ENCODE measurements at places on chromosomes 5 and 9.

- no peak for DNase-seq
These were observed 108.2 kb downstream of the KLHL3 start for GRCh38 chr5:137627706-137628105.

- DNase-seq, result no peak
These were observed 498.1 kb upstream of the TNC start for GRCh38 chr9:115615821-115616665.

GRCh38 chr5:143226361-143226760 lies 177.1 kb downstream of the NR3C1 start:
- DNase-seq, result no peak

DNA sequence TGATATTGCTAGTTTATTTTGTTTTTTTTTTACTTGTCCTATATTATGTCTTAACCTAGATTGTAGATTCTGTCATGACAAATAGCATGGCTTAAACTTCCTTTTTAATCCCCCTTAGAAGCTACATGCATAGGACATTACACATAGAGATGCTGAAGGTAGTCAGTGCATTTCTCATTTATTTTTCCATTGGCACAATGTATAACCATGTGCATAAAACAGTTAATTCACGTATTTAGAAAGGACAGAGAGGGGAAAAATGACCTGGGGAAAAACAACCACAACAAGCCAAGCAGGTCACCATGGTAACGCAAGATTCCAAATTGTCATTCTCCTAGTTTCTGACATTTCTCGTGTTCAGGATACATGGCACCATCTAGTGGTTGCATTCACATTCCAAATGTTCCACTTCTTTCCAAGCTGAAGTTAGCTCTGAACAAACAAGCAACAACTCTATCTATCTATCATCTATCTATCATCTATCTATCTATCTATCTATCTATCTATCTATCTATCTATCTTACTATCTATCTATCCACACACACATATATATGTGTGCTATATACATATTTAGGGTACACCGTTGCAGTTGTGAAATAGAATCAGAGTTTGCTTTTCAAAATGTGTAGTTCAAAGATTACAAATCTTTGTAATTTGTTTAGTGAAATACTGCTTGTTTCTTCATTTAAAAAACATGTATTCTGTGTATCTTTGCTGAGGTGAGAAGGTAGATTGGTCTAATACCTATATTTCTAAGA lies 487.2 kb upstream of the ST8SIA4 start:
- DNase-seq, result peak; percentile 2

DNA sequence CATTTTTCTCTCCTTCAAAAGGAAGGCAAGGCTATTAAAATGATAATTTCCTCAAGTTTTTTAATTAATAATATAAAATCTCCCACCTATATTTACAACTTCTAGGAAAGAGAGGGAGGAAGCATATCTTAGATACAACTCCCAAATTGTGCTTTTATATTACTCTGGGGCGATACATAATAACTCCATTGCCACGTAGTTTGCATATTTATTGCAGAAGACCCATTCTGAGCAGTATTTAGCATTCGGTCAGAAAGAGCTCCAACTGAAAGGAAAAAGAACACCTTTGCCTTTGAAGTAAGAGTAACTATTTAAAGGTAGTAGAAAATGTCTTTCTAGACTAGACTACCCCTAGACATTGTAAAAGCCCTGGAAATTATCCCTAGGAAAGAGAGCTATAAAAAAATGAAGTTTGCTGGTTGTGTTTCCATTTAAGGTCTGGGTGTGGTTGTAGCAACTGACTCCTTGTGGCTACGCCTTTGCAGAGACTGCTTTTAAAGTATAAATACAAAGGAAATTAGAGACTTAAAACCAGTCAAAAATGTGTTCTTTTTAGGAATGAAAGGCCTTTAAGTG lies 566.1 kb downstream of the ZNF608 start:
- DNase-seq, result no peak

DNA sequence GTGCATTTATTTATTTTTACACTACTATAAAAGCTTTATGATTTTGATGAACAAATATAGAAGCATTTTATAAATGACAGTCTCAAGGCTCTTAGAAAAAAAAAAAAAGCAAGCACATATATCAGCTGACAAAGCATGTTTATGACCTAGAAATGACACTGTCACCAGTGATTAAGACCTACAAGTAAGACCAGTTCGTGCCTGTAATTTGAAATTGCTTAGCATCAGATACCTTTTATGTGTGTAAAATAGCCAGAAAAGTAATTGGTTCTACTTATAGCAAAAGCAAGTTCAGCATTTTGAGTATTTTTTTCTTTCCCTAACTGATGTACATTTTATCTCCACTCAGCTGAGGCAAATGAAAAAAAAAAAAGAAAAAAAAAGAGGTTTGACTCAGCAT lies 808.4 kb downstream of the CDH18 start:
- DNase-seq, result no peak

- no peak for DNase-seq
These were observed 50.5 kb downstream of the FAM81B start for GRCh38 chr5:95441636-95442035.

DNA sequence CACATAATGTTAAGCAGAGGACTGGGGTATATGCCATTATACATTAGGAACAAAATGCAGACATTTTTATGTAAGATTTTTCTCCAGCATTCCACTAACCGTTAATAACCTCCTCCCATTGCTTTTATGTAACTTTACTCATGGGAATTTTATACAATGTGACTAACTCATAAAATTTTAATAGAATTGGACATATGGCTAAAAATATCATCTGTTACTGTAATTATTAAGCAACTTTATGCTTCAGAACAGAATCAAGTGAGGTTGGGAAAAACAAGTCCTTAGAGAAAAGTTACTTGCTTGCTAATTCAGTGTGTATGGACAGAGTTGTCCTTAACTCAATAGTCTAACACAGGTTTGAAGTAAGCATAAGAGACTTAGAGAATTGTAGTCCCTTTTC lies 54.8 kb upstream of the PCSK1 start:
- no peak for DNase-seq

DNA sequence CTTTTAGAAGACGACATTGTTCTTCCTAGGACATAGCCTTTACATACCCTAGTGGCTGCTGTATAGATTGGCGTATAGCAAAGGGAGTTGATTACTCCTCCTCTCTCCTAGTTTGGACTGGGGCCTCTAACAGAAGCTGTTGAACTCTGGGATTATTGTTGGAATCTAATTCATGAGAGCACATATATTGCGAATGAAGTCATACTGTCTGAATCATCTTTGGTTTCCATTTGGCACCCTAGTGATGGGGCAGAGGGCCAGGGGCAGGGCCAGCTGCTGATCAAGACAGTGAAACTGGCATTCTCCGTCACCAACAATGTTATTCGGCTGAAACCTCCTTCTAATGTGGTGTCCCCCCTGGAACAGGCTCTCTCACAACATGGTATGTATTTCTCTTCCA lies 40.3 kb downstream of the NUP188 start:
- no peak for DNase-seq

DNA sequence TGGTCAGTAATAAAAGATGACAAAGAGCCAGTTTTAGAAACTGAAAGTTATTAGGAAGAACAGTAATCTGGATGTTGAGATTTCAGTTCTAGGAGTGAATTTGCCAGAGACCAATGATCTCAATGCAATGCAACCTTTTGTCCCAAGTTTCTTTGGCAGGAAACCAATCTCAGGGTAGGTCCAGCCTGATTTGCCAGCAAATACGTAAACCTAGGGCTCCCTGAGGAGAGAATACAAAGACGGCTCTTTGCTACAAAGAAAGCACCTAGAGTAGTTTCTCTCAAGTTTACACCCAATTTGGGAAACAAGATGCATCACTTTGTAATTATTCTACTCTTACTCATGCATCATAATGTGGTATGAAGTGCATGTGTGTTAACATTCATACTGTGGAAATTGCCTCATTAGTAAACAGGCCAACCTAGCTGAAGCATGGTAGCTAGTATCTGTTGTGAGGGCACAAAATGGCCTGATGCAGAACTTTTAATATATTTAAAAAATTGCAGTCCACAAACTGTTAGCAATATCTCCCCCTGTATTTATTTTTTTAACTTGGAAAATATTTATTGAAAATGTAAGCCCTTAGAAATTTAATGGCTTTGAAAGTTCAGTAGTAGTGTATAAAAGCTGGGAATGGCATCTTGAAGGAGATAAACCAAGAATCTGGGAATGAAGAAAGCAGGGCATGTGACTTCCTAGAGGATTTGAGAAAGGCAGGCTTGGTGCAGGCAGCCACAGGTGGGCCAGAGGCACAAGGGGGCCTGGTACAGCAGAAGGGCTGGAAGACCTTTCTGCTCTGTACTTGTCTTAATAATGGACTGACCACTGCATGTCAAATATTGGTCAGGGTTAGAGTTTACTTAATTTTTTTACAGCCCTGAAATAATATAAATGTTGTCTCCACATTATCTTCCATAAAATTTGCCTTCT lies 59.5 kb downstream of the MAST4 start:
- no peak for DNase-seq

DNA sequence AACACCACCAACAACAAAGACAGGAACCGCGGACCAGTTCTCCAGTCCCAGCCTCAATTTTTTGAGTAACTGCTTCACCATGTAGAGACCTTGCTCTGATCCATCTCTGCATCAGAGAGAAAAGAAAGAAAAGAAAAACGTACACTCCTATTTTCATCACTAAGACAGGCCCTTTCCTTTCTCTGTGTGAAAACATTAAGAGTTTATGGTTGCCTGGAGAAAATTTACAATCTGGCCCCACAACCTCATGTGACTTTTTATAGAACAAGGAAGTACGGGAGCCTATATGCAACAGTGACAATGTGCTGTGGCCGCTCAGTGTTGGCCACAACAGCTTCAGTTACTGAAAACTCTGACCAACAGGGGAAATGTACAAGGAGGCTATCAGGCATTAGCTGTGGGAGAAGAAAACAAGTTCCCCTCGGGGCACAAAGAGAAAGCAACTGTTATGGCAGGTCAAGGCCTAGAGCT lies 272.9 kb upstream of the PTGER4 start:
- no peak for DNase-seq

- DNase-seq, result no peak
These were observed 94.3 kb upstream of the NIPAL4 start for GRCh38 chr5:157365732-157366131.

- DNase-seq, result no peak
These were observed 12.6 kb downstream of the LIFR start for GRCh38 chr5:38543886-38544285.

GRCh38 chr9:16191691-16192402 lies 639.0 kb downstream of the CCDC171 start:
- peak; percentile 66 for DNase-seq

GRCh38 chr5:29262339-29263123 lies 1931.0 kb upstream of the CDH6 start:
- DNase-seq, result no peak

GRCh38 chr9:20659474-20659967 lies 24.5 kb upstream of the FOCAD start:
- DNase-seq, result no peak

GRCh38 chr9:83406921-83407320 lies 131.3 kb downstream of the FRMD3 start:
- no peak for DNase-seq

GRCh38 chr5:2762744-2763532 lies 11.5 kb upstream of the IRX2 start:
- no peak for DNase-seq

DNA sequence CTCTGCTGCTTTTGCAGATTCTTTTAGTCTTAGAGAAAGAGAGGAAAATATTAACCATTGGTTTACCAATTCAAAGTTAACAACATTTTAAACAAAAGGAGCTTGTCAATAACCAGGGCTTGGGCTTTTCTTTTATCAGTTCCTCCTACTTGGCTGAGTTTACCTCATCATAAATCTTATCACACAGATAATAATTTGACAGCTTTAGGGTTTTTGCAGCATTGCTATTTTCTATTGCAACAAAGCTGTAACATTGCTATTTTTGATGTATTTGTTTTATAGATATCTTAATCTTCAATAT lies 9.8 kb upstream of the ABL1 start:
- DNase-seq, result no peak

DNA sequence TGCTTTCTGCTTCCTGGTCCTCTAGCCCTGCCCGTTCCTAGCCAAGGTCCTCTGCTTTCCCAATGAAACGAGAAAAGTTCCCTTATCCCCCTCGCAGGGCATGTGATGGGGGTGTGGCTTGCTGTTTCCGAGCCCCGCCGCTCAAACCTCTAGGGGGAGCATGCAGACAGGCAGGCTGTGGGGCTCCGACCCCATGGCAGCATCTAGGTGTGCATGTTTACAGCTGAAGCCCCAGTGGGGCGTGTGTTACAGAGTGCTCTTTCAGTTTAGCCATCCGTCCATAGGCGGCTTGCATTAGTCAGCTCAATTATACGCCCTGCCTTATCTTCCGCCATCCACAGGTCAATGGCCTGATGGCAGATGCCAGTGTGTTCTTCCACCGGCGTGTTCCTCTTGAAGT lies 48.3 kb upstream of the SPATA31E1 start:
- no peak for DNase-seq

GRCh38 chr5:13276156-13276555 lies 668.3 kb downstream of the DNAH5 start:
- DNase-seq, result no peak

- peak; percentile 86 for DNase-seq
These were observed 43.1 kb downstream of the TMEM174 start for GRCh38 chr5:73215891-73216610.

- no peak for DNase-seq
These were observed 607.2 kb upstream of the WWC1 start for GRCh38 chr5:167684251-167684650.

DNA sequence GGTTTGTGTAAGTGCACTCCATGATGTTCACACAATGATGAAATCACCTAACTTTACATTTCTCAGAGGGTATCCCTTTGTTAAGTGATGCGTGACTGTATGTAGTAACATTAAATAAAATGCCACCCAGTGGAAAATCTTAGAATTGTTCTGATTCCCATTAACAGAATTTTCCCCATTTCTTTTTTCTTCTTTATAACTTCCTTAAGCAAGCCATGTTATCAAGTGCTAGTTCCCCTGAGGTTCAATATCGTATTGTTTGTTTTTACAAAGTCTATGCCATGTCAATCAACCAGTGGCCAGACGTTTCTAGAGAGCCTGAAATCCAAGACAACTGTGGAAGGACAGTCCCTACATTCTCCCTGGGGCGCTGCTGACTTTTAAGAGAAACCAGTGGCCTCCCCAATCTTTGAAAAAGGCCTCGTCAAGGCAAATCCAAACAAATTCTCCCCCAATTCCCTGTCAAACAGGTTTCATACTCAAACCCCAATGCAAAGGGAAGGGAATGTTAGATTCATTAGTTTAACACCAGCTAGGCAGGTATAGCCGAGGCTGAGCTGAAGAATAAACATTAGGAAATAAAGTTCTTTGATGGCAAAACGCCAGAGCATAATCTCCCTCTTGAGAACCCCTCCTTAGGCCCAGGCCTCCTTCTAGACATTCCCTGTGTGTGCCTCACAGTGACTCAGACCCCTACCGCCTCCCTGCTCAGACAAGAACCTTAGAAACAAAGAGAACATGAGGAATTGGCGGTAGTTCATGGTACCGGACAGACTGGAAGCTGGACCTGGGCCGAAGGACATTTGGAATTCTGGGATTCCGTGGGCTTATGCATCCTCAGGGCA lies 198.7 kb downstream of the GNA14 start:
- no peak for DNase-seq

- DNase-seq, result no peak
These were observed 792.2 kb upstream of the CDH9 start for GRCh38 chr5:27830546-27830945.
